ENCODE measurements at places on chromosomes 7 and 10.

GRCh38 chr10:26573674-26574073 lies 123.8 kb upstream of the PDSS1 start:
- no peak for DNase-seq

GRCh38 chr10:65670087-65670486 lies 1255.7 kb upstream of the LRRTM3 start:
- no peak for DNase-seq

DNA sequence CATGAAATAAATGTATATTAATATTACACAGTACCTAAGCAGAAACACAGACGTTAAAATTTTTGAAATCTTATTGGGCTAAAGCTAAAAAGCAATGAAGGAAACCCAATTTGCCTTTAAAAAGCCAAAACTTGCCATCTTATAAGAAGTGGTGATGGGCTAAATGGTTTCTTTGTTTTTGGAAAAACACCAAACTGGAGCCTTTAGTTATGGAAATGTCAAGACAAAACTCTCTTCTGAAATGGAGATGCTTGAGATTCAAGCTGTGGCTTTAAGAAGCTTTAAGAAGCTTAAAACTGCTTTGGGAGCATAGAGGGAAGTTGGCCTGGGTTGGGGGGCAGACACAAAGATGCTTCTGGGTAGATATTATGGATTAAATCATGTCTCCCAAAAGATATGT lies 277.0 kb downstream of the GFRA1 start:
- DNase-seq, result no peak

DNA sequence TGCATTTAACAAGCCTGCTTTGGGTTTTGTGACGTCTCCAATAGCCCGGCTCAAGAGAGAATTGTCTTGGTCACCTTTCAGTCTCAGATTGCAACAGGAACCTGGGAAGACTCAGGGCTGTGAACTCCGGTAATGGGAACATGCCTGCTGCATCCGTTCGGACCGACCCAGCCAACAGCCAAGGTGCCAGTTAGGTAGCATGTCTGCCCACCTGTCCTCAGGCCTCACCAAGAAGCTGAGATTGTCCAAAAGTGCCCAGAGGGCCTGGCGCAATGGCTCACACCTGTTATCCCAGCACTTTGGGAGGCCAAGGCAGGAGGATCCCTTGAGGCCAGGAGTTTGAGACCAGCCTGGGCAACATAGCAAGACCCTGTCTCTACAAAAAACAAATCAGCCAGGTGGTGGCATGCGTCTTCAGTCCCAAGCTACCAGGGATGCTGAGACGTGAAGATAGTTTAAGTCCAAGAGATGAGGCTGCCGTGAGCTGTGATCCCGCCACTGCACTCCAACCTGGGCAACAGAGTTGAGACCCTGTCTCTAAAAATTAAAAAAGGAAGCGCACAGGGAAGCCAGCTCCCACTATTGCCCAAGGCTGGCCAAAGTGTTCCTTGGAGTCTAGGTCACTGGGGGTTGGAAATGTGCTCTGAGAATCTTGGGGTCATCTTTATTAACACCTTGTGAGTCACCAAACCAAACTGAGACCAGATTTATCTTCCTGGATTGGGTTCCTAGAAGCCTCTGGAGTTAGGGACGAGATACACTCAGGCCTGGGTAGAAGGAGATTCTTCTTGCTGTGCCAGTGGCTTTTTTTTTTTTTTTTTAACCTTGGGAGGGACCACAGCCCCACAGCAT lies 26.9 kb downstream of the BAG3 start:
- DNase-seq, result no peak

GRCh38 chr10:3473271-3473670 lies 300.7 kb upstream of the PITRM1 start:
- no peak for DNase-seq

GRCh38 chr10:104076743-104077160 lies 8.9 kb downstream of the COL17A1 start:
- DNase-seq, result no peak

DNA sequence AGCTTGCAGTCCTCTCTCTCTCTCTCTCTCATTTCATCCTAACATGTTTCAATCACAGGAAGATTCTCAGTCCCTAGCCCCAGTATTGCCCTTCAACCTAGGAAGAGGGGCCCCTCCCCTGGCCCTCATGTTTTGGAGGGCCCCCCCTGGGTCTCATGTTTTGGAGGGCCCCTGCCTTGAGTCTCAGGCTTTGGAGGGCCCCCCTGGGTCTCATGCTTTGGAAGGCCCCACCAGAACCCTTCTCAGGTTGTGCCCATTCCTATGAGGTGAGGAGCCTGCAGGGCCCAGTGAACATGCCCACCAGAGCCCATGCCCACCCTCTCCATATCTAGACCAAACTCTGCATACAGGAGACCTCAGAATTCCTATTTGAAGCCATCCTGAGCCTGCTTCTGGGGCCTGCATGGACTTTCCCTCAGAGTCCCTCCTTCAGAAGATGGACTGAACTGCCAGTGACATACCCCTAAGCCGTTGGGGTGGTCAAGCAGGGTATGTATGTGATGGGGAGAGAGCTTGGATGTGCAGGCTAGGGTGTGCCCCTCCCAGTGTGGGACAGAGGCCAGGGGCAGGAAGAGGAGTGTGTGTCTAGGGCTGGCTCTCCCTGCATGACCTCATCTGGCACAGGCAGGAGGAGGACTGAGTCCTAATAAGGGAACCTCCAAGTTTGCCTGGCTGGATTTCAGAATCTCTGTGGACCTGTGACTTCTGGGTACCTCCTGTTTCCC lies 8.1 kb upstream of the VDAC2 start:
- DNase-seq, result no peak

DNA sequence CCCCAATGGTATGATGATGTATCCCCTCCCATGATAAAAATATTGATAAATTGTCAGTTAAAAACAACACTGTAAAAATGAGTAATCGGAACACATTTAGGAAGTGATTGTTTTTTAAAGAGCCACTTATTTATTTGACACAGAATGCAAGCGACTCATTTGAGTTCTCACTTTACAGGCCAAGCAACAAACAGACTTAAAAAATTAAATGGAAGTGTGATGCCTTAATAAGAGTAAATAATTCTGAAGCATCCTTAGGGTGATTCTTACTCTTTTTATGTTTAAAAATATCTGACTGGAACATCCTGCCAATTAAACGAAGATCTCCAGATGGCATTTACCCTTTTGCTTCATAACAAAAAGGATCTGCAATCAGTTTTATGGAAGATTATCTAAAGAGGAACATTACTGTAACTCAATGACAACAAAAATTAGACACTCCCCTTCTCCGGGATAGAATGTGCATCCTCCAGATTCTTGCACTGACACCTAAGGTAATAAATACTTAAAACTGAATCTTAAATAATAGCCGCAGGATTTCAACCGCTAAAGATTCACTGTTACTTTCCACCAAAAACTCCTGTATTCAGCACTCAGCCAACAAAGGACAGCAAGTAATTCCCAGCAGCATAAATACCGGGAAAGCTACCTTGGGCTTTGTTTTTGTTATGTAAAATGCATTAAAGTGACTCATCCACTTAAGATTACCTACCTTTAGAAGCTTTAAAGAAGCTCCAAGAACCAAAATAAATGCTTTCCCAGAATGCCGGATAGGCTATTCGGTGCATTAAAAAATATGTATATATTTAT lies 1.7 kb downstream of the CACNA2D1 start:
- no peak for DNase-seq

DNA sequence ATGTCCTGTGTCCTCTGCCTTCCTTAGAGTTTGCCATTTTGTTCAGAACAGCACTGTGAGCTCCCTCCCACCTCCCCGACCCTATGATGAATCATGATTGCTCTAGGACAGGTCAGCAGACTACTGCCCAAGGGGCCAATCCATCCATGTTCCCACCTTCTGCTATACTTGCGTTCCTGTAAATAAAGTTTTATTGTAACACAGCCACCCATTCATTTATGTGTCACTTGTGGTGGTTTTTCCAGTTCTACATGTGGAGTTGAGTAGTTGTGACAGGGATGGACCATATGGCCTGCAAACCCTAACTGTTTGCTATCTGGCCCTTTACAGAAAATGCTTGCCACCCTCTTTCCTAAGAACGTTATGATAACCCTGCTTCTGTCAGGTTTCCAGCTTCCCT lies 387.8 kb downstream of the SDK1 start:
- DNase-seq, result no peak

GRCh38 chr10:87578842-87579401 lies 74.2 kb downstream of the MINPP1 start:
- no peak for DNase-seq

- DNase-seq, result no peak
These were observed 48.4 kb upstream of the FAM20C start for GRCh38 chr7:143811-144453.

GRCh38 chr10:126504063-126504760 lies 115.9 kb upstream of the ADAM12 start:
- DNase-seq, result peak; percentile 17

- no peak for DNase-seq
These were observed 43.4 kb upstream of the PTN start for GRCh38 chr7:137386966-137387365.

DNA sequence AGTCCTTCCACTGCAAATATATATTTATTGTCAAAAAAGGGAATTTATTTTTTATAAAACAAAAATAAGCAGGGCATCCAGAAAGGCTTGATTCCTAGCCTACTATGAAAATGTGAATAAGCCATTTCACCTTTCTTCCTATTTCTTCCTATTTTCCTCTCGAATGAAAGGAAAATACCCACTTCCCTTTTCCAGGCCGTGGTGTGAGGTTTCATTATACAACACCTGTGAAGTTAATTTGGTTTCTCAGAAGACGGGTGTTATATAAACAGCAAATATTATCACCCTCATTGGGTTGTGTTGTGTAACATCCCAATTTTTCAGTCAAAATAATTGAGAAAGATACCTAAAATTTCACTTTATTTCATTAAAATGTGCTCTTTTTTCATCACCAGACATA lies 214.3 kb downstream of the DGKB start:
- no peak for DNase-seq

DNA sequence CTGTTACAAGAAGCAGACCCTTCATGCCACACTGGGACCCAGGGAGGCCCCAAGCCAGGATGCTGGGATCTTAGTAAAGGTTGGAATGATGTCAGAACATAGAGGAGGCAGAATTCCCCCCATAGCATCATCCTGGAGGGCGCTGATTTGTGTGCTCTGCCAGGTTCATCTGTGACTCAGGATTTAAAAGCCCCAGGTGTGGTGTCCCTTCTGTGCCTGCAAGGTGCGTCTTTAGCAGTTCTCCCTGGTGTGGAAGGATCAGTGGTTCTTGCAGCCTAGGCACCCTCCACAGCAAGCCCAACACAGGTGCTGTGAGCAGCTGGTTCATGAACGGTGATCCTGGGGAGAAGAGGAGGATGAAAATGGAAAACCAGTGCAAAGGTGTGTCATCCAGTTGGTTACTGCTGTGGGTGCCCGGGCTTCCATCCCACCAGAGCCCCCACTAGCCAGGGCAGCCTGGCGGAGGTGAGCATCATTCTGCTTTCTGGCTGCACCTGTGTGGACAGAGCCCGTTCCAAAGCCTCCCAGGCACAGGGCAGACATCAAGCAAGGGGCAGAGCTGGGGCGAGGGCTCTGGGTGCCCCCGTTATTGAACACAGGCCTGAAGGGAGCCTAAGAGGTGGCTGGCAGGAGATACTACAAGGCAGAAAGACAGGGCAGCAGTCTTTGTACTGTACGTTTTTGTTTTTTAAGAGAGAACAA lies 49.5 kb downstream of the IKZF1 start:
- no peak for DNase-seq

Measured in CD4-positive, alpha-beta T cell treated with Interleukin-4 for 1 hour (primary cell).